ENCODE measurements at places on chromosomes 5 and 9.
A peak's percentile ranks its signal among the peaks of the same experiment; 100 is the strongest.

- no peak for DNase-seq
Observed at GRCh38 chr5:174324680-174325079, 279.2 kb downstream of the NSG2 start.

- no peak for DNase-seq
Observed at GRCh38 chr5:179874136-179874535, 15.5 kb upstream of the MRNIP start.

GRCh38 chr5:172705576-172706084, 64.6 kb downstream of the NEURL1B start:
- DNase-seq = no peak

GRCh38 chr5:150164211-150164980, 2.2 kb upstream of the CDX1 start:
- no peak for DNase-seq

DNA sequence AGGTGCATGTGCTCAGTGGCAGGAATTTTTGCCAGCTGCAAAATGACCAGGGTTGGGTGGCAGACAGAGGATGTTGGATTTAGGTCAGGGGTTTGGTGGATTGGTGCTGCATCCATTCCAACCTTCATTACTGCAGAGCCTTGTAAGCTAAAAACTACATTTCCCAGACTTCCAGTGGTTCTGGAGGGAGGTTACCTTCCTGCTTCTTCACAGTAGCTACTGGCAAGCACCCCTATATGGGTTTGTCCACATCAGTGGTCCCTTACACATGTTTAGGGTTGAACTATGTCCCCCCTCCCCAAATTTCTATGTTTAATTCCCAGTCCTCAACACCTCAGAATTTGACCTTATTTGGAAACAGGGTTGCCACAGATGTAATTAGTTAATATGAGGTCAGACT, 20.7 kb upstream of the IL17B start:
- DNase-seq = no peak

DNA sequence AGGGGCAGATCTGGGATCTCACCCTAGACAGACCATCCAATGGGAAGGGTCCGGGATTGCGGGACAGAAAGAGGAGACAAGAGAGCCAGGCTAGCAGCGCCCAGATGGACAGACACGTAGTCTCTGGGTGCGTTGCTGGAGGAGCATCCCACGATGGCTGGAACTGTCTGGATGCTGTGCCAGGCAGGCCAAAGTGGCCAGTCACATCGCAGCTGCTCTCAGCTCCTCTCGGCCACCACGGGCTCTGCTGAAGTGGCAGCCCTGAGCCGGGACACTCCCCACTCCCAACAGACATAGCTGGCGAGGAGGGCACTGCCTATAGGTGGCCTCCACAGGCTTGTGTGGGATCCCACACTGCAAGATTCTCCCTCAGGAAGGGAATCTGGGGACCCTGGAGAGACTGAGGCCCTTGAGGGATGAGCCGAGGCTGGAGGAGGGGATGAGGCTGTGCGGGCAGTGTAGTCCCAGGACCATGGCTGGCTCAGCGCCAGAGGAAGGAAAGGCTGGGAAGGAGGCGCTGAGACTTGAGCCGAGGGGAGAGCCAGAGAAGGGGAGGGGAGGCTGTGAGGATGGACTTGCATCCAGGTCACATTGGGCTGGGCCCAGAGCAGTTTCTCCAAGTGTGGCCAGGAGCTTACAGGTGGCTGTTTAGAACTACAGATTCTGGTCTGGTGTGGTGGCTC, 10.3 kb upstream of the WDR5 start:
- no peak for DNase-seq

GRCh38 chr5:181241393-181241975, 2.2 kb downstream of the RACK1 start:
- DNase-seq = peak; percentile 93

DNA sequence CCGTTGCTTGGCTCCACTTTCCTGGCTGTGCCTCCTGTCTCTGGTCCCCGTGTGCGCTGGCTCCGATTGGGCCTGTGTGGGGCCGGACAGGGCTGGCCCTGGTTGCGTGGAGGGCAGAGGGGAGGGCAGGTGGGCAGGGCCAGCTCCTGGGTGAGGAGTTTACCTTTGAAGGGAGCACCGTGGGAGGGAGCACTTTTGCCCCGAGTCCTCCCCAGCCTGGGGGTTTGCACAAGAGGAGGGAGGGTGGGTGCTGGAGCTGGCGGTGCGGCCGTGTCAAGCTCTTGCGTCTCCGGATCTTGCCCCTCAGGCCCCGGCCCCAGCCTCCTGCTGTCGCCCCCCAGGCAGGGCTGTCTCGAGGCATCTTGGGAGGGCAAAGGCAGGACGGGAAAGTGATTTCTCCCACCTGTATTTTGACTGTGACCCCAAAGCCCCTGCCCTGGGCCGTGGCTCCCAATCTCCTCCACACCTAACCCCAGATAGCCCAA, 48.3 kb upstream of the EXOC3 start:
- DNase-seq = no peak

- peak; percentile 15 for DNase-seq
Observed at GRCh38 chr5:89034588-89034987, 151.6 kb upstream of the MEF2C start.

DNA sequence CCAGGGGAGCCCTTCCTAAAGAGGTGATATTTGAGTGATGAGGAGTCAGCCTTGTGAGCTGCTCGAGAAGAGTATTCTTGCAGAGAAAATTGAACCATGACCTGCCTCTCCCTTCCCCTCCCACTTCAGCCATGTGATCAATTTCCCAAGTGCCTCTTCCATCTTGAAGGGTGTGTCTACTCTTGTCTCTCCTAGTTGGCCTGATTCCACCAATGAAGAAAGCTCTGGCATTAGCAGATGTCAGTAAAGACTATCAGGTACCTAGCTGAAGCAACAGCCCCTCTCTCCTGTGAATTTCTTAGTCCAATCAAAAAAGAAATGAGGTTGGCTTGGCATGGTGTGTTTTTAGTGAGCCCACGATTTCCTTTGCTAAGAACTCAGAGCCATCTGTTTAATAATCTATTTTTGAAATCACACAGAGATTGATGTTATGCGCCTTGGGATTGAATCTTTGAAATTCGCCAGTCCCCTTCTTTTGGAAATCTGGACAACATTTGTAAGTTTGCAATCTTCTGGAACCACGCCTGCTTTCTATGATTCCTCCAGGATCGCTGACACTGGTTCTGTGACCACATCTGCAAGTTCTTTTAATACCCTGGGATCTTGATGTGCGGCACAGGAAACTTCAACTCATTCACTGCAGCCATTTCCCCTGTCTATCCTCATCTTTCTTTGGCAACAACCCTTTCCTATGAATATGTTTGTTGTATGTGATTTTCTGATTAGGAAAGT, 404.6 kb downstream of the DMRT2 start:
- no peak for DNase-seq

DNA sequence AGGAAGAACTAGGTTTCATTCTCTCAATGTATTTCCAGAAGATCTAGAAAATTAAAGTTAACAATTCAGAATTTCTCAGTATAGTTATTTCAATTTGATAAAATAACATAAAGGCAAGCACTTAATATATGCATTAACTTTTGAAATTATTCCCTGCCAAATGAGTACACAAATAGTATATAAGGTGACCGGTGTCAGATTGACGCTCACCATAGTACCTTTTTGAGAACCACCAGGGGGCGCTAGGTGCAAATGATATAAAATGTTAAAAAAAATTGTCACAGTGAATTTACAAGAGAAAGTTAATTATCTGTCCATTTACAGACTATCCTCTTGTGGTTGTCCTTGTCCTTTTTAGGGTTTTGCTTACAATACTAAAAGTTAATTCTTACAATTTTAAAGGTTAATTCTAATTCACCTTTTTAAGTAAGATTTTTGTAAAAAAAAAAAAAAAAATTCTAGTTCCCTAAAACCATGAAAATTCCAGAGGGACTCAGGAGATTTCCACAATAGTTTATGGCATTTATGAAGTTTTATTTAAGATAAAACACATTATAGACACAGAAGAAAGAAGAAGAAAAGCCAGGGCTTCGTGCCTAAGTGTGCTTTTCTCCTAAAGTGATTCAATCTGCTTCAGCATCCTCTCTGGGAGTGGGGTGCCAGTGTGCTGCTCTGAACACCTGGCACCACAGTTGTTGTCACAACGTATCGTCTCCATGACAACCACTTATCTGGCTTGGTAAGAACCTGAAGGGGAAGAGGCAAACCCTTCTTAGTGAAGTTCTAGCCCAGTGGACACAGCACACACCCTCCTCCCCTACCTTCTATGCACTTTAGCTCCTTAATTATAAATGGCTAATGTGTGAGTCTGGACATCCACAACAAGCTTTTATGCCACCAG, 1.7 kb downstream of the ADAMTS16 start:
- DNase-seq = peak; percentile 74

GRCh38 chr5:3354606-3355005, 241.0 kb upstream of the IRX1 start:
- DNase-seq = no peak

DNA sequence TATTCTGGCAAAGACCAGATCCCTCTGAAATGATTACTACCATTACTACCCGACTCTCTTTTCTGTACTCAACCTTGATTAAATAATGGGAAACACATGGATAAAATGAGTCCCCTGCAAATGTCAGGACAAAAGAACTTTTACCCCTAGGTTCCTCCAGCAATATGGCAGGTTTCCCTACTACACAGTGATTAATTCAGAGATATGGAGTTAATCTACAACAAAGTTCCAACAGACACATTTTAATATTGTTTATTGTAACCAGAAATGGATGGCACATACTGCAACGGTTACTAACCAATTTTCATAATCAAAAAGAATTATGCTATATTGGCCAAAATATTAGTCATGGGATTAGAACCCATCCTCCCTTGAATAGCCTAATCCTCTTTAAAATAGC, 294.8 kb downstream of the ATPSCKMT start:
- DNase-seq = no peak

DNA sequence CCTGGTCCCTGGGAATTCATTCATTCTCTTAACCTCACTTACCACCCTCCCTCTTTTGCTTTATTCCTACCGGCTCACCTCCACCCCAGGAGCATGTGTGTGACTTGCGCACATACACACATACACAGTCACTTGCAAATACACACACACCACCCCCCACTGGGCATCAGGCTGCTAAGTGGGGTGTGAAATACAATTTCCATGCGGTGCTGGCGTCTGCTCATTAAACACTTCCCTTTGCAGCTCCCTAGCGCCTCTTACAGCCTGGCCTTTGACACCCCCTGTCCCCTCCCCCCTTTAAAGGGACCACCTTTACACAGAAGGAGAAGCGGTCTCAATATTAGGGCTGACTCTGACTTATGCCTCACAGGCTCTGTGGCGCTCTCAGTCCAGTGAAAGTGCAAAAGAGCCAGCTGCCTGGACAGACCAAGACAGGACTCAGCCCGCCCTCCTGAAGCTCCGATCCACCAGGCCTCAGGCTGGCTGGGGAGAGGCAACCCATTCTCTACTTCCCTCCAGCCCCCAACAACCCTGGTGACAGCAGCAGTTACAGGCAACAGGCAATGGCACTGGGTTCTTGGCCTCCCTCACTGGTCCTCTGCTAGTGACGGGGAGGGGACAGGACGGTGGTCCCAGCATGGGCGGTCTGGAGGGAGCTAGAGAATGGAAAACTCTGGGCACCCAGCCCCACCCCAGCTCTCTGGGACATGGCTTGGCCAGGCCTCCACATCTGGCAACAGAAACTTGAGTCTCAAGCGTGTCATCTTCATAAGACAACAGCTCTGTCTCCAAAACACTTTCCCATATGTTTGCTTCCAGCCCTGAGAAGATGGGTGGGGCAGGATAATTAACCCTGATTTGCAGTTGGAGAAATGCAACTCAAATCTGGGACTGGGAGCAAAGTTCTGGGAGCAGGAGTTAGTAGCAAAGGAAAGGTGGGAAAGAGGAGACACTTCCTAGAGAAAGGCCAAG, 12.0 kb downstream of the ENHO start:
- no peak for DNase-seq

DNA sequence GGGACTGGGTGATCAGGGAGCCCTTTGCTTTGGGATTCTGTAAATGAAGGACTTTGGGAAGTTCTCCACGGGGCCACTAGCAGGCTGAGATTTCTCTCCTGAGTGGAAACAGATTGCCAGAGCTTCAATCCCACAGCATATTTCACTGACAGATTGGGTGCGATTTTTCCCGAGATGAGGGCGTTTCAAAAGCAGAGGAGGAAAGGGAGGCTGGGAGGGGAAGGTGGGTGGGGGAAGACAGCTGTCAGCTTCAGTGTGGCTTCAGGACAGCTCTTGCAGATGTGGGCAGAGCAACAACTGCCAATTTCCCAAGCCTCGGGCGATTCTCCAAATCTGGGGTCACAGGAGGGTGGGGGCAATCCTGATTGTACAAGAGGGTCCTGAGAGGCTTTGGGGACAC, 258.5 kb upstream of the ADRA1B start:
- no peak for DNase-seq

- DNase-seq = no peak
Observed at GRCh38 chr9:63728287-63728686, 1556.7 kb downstream of the FOXD4L5 start.

GRCh38 chr5:140348104-140348503, 1.7 kb upstream of the HBEGF start:
- DNase-seq = no peak

DNA sequence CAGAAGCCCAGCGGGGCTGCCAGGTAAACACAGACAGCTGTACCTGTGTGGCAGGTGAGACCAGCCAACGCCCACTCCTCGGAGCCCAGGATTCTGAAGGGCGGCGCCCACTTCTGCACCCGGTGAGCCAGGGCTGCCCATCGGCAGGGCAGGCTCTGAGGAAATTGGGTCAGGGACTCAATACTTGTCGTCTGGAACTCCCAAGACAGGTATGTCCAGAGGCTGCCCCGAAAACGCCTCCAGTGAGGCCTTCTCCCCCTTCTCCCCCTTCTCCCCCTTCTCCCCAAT, 19.8 kb downstream of the GLT6D1 start:
- no peak for DNase-seq

DNA sequence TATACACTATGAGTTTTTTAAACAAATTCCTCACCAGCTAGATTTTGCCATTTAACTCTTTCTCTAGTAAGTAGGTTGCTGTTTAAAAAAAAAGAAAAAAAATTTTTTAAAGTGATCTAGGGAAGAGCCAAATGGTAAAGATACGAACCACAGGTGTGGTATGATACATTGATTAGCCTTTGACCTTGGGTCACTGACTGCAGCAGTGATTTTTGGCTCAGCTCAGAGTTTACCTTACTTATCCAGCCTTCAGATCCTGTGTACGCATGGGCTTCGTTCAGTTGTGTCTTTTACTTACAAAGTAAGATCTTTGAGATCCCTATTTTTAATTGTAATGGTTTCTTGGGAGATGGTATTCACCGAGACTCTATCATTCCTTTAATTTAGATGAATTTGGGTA, 12.4 kb upstream of the GNG10 start:
- DNase-seq = no peak

- no peak for DNase-seq
Observed at GRCh38 chr9:35518225-35518821, 28.4 kb downstream of the RUSC2 start.

GRCh38 chr9:97437051-97437600, 25.2 kb downstream of the TDRD7 start:
- DNase-seq = no peak

GRCh38 chr9:124267271-124267807, 9.6 kb downstream of the NEK6 start:
- DNase-seq = peak; percentile 92

- no peak for DNase-seq
Observed at GRCh38 chr9:22060831-22061383, 51.8 kb upstream of the CDKN2B start.
